PC-3 (cell line): ENCODE measurements at places on chromosomes 6 and 20. TPM values are rescaled to one million over a fixed set of nuclear protein-coding genes. Genes with fewer than 3 reads are reported as not detected.
A peak's percentile ranks its signal among the peaks of the same experiment; 100 is the strongest.

Gene FRMD1
- not detected in 2 replicates for total RNA-seq

Gene BAG2
- total RNA-seq = 8.9 and 10.4 TPM in 2 replicates

Gene FAM83B
- 0.07 and 0.29 TPM in 2 replicates for total RNA-seq

Gene RPL10A
- 1,114 and 1,509 TPM in 2 replicates for total RNA-seq

Gene LINC00237
- total RNA-seq = not detected in 2 replicates

Gene PRIM2
- 26.1 and 48.4 TPM in 2 replicates for total RNA-seq

DNA sequence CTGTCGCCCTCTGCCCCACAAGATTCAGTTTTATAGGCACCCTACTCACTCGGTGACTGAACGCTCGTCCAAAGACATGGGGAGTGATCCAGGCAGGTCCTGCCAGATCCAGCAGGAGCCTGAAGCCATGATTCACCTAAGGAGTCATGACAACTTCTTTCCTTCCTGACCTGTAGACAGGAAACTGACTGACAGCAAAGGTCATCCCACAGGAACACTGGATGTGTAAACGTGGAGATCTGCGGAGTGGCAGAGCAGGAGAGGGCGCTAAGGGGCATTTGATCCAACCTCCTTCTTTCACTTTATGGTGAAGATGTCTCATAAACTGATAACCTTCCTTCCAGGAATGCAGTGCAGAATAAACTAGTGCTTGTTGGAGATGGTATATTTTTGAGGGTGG lies 192.2 kb downstream of the GJA10 start:
- DNase-seq = peak; percentile 90

GRCh38 chr6:39566456-39566855 lies 158.8 kb downstream of the KIF6 start:
- no peak for DNase-seq

- DNase-seq = no peak
Measured at GRCh38 chr6:170029416-170030283, 261.2 kb downstream of the DLL1 start.

GRCh38 chr6:78701407-78701806 lies 165.9 kb upstream of the IRAK1BP1 start:
- peak; percentile 60 for DNase-seq

- no peak for DNase-seq
Measured at GRCh38 chr20:60186412-60186811, 228.2 kb downstream of the CDH26 start.

- no peak for DNase-seq
Measured at GRCh38 chr6:151288712-151289398, 49.1 kb downstream of the AKAP12 start.

DNA sequence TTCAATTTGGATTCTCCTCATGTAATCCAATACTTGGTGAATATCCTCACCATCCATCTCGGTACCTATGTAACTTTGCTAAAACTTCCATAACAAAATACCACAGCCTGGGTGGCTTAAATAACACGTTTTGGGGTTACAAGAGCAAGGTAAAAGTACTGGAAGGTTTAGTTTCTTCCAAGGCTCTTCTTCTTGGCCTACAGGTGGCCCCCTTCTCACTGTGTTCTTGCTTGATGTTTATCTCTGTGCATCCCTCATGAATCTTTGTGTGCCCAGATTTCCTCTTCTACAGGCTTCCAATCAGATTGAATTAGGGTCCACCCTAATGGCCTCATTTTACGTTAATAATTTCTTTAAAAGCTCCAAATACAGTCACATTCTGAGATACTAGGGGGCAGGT lies 163.3 kb upstream of the HCRTR2 start:
- no peak for DNase-seq
